AML-193 (cell line): ENCODE measurements at places on chromosomes 12 and 14.

DNA sequence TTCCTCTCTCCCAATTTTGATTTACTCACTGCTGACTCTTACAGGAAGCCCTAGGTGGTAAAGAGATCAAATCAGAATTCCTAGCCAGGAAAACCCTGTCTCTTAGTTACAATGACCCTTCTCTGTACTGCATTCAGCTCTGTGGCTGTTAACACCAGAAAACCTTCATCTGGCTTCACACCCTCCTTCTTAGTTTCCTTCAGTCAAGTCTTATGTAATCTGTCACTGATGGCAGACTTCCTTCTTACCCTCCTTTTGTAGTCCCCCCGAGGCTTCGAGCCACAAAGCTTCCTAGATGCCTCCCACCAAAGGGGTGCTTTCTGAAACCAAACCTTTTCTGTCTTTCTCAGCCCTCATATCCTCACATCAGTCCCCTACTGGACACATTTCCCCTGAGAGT, 16.5 kb downstream of the NGDN start:
- DNase-seq: no peak

DNA sequence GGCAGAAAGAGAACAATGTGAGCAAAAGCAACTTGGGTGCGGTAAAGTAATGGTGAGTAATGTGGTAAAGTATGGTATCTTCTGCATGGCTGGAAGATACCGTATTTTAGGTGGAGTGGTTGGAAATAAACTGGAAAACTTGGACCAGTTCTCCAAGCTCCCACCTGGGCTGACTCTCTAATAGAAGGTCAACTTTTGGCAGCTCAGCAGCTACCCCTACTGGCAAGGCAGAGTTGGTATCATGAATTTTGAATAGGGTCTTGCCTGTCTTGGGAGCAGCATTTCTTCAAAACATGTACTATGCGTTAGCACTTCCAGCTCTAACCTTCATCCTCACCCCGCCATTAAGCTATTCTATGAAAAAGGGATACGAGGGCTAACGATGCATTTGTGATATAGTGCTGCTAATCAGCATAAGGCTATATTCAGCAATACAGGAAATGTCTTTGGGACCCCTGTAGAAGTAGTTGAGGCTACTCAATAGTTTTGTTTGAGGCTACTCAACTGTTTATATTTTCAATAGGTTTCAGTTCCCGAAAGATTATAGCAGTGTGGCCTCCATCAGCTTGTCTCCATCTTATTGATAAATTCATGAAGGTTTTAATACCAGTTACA, 276.3 kb upstream of the FAR2 start:
- DNase-seq: peak; percentile 53

DNA sequence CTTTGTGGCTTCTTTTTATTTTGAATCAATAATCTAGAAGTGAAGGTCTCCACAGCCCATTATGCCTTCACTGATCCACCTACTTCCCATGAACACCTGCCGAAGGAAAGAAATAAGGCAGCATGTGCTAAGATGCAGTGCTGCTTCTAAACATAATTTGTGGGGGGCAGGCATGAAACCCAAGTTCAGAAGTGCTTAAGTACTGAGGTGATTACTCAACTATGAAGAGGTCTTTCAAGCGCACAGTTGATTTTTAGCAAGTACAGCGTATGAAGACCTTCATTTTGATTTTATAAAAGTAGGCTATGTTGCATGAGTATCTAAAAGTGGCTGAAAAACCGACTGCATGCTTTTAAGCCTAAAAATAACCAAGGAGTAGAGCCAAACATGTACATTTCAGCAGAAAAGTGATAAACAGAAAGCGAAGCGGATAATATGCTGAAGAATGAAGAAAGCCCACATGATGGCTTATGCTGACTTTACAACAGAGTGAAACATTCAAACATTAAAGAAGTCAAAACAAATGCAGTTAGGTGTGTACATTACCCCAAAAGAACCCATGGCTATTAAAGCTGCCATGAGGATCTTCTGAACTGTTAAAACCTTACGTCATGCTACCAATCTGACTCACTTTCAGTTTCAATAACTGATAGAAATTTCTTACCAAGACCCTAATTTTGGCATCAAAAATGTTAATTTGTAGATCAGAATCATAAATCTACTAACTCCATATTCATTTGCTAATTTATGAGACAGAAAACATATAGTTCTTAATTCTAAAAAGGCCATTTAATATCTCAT, 29.3 kb downstream of the KICS2 start:
- no peak for DNase-seq

DNA sequence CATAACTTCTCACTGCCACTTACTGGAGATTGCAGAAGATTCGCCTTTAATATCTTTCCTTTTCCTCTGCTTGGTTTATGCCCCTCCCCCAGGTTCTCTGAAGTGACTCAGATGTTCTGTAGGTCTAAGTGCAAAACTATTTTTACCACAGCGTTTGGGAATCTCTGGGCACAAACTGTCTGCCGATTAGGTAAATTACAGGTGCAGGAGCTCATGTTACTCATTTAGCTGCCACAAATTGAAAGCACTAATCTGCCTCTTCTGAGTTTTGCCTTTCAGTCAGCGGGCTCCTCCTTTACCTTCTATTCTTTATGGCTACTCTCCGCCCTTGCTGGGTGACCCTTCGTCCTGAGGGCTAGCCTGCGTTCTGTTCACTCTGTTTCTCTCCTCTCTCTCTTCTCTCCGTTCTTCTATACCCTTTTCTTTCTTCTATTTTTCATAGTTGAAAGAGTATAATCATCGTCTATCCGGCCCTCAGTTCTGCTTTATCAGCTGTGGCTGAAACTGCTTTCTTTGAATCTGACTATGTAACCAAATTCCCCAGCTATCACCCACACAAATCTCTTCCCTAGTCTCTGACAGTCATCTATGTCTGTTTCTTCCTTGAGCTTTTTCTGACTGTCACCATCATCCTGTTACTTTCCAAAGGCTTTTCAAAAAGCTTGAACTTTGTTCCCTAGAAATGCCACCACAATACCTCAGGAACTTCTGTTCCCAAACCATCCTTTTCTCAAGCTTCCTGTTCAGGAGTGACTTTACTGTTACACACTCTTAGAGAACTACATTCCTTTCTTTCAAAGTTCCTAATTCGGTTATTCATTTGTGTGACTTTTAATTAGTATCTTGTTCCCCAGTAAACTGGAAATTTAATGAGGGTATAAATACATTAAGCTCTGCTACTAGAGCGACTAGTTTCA, 4.3 kb upstream of the MYF6 start:
- DNase-seq: no peak

- no peak for DNase-seq
Observed at GRCh38 chr14:74546416-74546815, 52.9 kb downstream of the ISCA2 start.

DNA sequence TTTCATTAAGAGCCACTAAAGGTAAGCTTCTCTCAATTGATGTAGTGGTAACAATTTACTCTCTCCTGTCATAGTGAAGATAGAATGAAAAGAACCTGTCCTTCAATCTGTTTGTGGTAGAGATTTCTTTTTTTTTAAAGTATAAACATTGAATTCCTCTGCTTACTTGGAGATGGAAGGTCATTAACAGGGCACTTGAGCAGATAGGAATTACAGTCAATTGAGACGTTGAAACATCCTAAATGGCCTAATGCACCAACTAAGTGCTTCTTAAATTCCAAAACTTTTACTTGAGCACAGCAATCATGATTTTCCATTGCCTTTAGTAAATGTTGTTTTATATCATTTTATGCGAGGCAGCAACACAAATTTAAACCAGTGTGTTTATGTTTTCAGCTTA, 241.4 kb downstream of the FOXG1 start:
- DNase-seq: no peak

DNA sequence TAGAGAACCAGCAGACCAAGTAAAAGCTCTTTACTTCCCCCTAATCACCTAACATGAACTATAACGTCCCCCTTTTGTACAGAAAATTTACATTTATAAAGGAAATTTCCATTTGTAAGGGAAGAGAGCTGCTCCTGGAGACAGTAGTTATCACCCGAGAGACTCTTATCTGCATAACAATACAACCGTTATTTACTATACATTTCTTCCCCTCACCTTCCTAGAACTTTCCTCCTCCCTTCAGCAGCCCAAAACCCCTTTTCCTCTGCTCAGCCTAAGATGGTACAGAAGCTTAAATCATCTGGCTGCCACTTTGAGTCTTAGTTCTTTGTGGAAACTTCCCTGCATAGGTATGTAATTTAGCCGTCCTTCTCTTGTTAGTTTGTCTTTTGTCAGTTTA, 40.4 kb upstream of the ETV6 start:
- no peak for DNase-seq

GRCh38 chr14:33484264-33484663, 466.6 kb downstream of the EGLN3 start:
- no peak for DNase-seq
